ENCODE measurements at places on chromosomes 12 and 14.

DNA sequence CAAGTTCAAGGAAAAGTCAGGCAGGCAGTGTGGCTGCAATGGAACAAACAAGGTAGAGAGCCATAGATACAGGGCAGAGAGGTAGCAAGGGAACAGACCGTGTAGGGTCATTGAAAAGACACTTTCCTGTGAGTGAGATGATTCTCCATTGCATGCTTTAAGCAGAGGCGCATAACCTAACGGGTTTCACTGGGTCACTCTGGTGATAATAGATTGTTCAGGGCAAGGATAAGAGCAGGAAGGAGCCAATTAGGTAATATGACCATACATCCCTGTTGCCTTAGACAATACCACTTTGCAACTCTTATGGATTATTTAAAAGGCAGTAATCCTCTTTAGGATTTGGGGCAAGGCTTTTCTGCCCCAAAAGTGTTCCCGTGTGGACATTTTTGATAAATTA, 214.1 kb downstream of the PTPRO start:
- no peak for DNase-seq

- no peak for DNase-seq
Measured at GRCh38 chr14:83255015-83255726, 1721.5 kb upstream of the SEL1L start.

- DNase-seq: no peak
Measured at GRCh38 chr14:79660053-79660939, 551.0 kb downstream of the DIO2 start.

- DNase-seq: no peak
Measured at GRCh38 chr12:89493670-89494302, 30.8 kb downstream of the GALNT4 start.

GRCh38 chr12:6277982-6278438, 32.5 kb upstream of the PLEKHG6 start:
- no peak for DNase-seq

GRCh38 chr12:52260361-52261207, 13.9 kb upstream of the KRT86 start:
- no peak for DNase-seq

DNA sequence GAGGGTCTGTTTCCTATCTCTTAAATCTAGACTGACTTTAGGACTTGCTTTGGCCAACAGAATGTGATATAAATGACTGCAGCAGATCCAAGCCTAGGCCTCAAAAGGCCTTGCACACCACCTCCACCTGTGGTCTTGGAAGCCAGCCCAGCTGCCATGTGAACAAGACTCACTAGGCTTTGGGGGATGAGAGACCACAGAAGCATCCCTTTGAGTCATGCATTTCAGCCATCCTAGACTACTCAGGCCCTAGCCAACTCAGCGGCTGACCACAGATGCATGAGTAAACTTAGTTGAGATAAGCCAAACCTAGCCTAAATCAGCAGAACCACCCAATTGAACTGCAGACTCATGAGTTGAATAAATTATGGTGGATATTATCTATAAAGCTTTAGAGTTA, 87.7 kb downstream of the KCNH5 start:
- DNase-seq: no peak

- DNase-seq: no peak
Measured at GRCh38 chr14:73290279-73290678, 53.0 kb downstream of the PAPLN start.

GRCh38 chr12:52498946-52499345, 5.9 kb upstream of the KRT6A start:
- DNase-seq: no peak

- DNase-seq: no peak
Measured at GRCh38 chr12:2306735-2307134, 253.9 kb downstream of the CACNA1C start.

- DNase-seq: no peak
Measured at GRCh38 chr12:24407884-24408283, 458.4 kb upstream of the SOX5 start.

- no peak for DNase-seq
Measured at GRCh38 chr12:42237853-42238239, 202 bp downstream of the YAF2 start.

DNA sequence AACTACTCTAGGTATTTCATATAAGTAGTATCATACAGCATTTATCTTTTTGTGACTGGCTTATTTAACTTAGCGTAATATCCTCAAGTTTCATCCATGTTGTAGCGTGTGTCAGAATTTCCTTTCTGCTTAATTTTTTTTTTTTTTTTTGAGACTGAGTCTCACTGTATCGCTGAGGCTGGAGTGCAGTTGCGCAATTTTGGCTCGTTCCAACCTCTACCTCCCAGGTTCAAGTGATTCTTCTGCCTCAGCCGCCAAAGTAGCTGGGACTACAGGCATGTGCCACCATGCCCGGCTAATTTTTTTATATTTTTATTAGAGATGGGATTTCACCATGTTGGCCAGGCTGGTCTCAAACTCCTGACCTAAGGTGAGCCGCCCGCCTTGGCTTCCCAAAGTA, 28.9 kb downstream of the PNMA1 start:
- DNase-seq: no peak

- DNase-seq: no peak
Measured at GRCh38 chr12:16454481-16454880, 107.0 kb downstream of the MGST1 start.

GRCh38 chr12:66901138-66901932, 222.5 kb upstream of the GRIP1 start:
- no peak for DNase-seq

DNA sequence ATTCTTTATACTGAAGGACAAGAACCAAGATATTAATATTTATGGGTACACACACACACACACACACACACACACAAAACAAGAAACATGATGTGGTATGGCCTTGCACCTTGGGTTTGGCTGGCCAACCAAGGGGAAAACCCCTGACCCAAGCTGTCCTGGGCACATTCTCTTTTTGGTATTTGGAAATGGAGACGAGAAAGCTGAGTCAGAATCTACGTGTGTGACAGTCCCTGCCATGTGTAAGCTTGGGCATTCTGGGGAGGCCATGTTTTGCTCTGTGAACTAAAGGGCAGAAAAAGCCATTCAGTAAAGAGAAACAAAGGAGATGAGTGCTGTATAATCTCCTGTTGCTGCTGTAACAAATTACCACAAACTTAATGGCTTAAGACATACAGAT, 35.6 kb downstream of the PTGER2 start:
- no peak for DNase-seq

DNA sequence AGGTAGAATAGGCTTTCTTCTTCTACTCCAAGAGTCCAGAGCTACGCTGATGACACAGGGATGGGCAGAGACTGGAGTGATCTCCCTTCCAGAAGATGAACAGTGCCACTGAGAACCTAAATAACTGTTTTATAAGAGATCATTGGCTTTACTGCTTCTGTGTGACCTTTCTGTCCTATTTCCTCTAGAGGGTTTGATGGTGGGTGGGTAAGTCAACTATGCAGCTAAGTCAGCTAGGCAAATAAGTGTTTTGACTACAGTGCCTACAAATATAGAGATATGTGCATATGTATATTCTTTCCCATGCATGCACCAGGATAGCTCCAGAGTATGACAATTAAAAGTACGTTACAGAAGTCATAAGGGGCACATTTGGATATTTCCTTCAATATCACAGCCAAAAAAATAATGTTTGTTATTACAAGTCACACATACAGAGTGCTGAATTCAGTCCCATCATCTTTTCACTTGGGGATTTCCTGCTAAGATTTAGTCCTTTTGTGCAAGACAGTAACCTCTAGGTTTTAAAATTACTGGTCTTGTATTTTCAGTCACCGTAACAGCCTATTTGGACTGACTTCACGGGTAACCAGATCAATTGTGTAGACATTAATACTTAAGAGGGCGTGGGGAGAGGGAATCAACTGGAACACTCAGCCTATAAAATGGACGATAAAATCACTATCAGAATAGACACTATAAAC, 412.6 kb upstream of the SOX5 start:
- no peak for DNase-seq

- DNase-seq: no peak
Measured at GRCh38 chr12:75764091-75764841, 252.9 kb upstream of the KRR1 start.

DNA sequence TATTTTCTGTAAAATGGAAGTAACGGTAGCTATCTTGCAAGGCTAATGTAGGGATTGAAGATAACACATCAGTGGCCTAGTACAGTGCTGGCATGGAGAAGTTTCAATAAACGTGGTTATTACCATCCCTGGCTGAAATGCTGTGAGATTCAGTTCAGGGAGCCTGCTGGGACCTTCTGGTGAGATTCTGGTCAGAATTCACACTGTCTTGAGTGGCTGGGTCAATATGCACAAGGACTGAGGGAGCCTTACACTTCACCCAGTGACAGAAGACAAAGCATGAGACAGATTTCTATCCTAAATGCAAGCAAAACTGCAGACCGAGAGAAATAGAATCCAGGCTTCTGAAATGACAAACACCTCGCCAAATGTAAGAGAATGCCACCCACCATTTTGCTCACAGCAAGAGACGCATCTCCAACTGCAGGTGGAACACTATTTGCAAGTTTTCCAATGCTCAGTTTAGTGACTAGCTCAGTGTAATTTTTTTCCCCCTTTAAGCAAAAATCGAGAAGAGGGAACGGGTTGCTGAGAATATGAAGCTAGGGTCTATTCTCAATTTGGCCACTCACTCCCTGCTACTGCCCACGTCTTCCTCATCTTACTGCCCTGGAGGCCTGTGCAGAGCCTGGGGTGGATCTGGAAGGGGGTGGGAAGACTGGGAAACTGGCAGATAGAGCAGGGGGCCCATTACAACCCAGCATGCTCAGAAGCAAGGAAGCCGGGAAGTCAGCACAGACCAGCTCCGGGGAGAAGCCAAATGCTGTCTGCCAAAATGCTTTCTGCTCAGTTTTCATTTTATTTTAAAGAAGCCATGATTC, 201.3 kb downstream of the TTC7B start:
- no peak for DNase-seq

GRCh38 chr12:67413577-67413976, 144.4 kb downstream of the CAND1 start:
- DNase-seq: no peak

GRCh38 chr12:112121780-112122565, 3.4 kb upstream of the TRAFD1 start:
- DNase-seq: peak; percentile 73

- DNase-seq: peak; percentile 78
Measured at GRCh38 chr12:3295646-3296408, 195.2 kb upstream of the PRMT8 start.

- no peak for DNase-seq
Measured at GRCh38 chr14:81565441-81566290, 32.0 kb upstream of the SEL1L start.

GRCh38 chr12:131606218-131606901, 104.5 kb upstream of the SFSWAP start:
- DNase-seq: no peak

- no peak for DNase-seq
Measured at GRCh38 chr14:74620497-74620921, 8.5 kb upstream of the LTBP2 start.

GRCh38 chr14:97401714-97402113, 604.5 kb downstream of the VRK1 start:
- DNase-seq: no peak

- no peak for DNase-seq
Measured at GRCh38 chr14:71730471-71730870, 201.8 kb upstream of the RGS6 start.

- no peak for DNase-seq
Measured at GRCh38 chr14:23513818-23514643, 37.5 kb downstream of the ZFHX2 start.

- DNase-seq: peak; percentile 25
Measured at GRCh38 chr14:89702073-89702875, 252.3 kb downstream of the EFCAB11 start.

DNA sequence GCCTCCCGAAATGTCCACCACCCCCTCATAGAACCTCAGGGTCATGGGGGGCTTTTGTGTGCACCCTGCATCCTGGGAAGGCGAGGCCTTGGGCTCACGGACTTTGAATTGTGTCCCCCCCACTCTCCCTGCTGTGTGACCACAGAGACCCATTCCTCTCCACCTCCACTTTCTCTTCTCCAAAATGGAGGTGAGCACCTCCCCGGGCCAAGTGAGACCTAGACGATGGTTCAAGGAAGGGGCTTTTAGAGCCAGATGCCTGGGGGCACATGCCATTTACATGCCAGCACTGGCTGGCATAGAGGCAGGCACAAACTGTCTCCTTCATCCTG, 33.5 kb downstream of the CYP46A1 start:
- no peak for DNase-seq

- no peak for DNase-seq
Measured at GRCh38 chr14:41873686-41874317, 267.1 kb downstream of the LRFN5 start.

GRCh38 chr14:81686512-81686911, 152.9 kb upstream of the SEL1L start:
- DNase-seq: no peak

DNA sequence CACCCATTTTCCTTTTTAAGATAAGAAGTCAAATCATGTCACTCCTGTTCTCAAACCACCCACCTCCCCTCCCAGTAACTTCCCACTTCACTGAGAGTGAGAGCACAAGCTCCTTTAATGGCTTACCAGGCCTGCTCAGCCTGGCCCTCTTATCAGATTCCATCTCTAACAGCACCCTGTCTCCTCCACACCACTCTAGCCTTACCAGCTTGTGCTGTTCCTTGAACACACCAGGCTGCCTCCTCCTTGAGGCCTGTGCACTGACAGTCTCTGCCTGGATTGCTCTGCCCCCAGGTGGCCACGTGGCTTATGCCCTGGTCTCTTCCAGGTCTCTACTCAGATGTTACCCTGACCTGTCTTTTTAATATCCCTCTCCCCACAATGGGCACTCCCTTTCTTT, 40.1 kb upstream of the EVL start:
- no peak for DNase-seq

GRCh38 chr12:115070313-115070712, 386.3 kb upstream of the TBX3 start:
- no peak for DNase-seq
